CD4-positive, alpha-beta T cell treated with Interleukin-6 at 100 ng/mL for 8 hours (primary cell): ENCODE measurements at places on chromosomes 1 and 21.
A peak's percentile ranks its signal among the peaks of the same experiment; 100 is the strongest.

- no peak for DNase-seq
Observed at GRCh38 chr1:30737357-30738039, 14.1 kb upstream of the MATN1 start.

- no peak for DNase-seq
Observed at GRCh38 chr1:155513300-155513916, 49.2 kb downstream of the ASH1L start.

- DNase-seq = no peak
Observed at GRCh38 chr1:54710434-54710833, 5.2 kb upstream of the TTC4 start.

DNA sequence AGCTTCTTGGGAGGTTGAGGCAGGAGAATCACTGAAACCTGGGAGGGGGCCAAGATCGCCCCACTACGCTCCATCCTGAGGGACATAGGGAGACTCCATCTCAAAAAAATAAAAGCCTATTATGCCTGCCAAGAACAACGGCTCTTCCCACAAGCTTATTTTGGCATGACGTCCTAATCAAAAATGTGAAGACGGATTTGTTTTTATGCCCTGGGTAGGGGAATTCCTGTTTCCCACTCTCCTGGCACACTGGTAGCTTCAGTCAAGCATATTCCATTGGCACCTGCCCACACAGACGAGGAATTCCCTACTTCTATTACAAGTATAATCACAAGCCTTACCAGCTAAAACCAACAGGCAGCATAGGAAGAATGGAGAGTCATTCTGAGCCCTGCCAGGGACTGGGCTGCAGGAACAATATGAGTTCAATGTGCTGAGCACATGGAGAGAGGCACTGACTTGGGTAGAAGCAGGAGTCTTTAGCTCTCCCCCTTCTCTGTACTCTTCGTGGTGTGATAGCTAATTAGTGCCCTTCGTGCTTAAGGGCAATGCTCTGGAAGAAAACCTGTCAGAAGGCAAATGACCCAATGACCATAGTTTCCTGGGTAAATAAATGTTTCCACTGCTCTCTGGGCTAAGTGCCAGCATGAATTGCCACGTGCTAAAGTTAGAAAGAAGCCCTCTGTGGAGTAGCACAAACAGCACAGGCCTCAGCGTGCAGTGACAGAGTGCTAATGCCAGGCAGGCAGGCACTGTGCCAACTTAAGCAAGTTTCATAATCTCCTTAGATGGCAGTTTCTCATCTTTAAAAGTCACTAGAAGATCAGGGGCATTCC, 16.8 kb downstream of the TNFSF4 start:
- DNase-seq = no peak

GRCh38 chr21:29368906-29369305, 70.2 kb downstream of the BACH1 start:
- no peak for DNase-seq

DNA sequence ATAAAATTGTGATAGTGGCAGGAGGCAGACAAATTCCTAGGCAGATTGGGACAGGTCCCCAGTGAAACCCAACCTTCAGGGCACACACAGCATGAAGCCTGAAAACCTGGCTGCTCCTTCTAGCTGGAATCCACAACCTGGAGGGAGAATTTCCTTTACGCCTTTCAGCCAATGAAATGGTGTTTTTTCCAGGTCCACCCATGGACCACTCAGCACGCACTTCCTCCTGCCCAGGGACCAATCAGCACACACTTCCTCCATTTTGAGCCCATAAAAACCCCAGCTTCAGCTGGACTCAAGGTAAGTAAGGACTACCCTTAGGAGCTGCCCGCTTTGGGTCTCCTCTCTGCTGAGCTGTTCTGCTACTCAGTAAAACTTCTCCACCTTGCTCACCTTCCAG, 120.1 kb downstream of the AKT3 start:
- no peak for DNase-seq

DNA sequence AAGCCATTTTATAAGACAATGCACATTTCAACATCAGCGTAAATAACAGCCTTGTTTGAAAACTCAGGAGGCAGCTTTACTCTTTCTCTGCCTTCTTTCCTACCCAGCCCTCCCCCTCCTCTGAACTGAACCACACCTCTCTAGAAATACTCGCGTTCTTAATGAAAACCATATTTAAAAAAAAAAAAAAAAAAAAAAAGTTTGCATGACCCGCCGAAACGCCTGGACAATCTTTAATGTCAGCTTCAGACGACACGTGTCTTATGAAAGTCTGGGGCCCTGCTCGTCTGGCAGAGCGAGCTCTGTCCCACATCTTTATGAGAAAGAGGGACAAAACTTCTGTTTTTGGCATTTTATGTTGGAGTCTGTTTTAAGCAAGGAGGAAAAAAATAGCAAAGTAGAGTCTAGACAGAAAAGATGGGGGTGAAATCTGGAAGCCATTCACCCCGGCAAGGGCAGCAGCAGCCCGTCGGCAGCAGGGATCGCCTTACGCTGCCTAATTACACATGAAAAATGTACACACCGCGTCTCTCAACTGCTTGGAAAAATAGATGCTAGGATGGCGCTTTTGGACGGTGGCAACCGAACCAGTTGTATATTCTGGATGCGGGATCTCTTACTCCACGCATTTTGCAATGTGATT, 130.4 kb upstream of the ETS2 start:
- DNase-seq = no peak

DNA sequence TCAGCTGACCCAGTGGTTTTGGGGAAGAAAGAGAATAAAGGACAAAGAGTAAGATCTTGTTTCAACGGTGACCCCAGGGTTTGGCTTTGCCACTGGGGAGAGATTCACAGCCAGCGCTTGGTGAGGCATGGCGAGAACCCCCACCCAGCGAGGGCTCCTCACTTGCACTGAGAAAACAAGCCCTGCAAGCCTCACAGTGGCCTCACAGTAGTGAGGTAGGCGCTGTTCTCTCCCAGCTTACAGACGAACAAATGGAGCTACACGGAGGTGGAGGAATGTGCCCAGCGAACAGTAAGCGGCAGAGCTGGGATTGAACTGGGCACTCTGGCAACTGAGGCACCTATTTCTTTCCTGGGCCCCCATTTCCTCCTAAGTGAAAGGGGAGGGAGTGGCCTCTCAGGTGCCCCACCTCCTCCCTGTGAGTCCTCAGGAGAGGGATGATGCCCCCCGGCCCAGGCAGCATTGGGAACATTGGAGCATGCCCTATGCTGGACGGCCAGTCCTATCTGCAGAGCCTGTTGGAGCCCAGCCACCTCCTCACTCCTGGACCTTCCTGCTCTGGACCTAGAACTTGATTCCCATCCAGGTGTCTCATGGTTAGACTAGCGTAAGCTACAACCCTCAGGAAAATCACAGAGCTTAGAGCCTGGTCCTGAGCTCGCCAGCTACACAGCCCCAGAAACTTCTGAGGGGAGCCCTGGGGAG, 73.4 kb upstream of the EDN2 start:
- DNase-seq = no peak

DNA sequence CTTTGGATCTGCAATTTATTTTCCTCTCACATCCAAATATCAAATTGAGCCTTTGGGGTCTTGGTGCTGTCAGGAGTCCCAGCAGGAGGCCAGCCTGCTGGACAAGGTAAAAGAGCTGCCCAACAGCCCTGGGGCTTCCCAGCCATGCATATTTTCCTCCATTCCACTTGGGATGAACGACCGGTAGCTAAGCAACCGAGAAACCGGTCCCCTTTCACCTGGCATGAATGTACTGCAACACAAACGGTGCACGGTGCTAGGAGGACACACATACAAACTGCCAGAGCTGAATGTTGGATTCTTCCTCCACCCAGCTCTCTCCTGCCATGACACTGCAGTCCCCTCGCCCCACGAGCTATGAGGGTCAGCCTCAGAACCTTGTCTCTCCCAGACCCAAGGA, 42.7 kb downstream of the BCAR3 start:
- DNase-seq = no peak

DNA sequence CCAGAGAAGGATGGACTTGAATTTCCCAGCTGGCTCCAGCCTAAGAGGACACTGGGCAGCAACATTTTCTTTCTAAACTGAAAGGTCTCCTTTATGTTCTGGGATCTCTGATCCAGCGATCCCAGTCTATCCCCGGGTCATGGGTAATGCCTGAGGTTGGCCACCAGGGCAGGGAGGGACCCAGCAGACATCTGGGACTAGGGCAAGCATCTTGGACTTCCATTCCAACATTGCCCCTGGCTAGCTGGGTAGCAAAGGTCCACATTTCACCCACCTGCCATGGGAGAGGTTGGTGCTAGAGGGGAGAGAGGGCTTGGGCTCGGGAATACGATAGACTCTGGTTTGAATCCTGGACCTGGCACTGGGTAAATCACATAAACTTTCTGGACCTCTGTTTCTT, 84.6 kb downstream of the LRRN2 start:
- no peak for DNase-seq

- no peak for DNase-seq
Observed at GRCh38 chr1:197890936-197891335, 11.5 kb upstream of the C1orf53 start.

GRCh38 chr1:58805716-58806571, 22.1 kb upstream of the JUN start:
- no peak for DNase-seq

DNA sequence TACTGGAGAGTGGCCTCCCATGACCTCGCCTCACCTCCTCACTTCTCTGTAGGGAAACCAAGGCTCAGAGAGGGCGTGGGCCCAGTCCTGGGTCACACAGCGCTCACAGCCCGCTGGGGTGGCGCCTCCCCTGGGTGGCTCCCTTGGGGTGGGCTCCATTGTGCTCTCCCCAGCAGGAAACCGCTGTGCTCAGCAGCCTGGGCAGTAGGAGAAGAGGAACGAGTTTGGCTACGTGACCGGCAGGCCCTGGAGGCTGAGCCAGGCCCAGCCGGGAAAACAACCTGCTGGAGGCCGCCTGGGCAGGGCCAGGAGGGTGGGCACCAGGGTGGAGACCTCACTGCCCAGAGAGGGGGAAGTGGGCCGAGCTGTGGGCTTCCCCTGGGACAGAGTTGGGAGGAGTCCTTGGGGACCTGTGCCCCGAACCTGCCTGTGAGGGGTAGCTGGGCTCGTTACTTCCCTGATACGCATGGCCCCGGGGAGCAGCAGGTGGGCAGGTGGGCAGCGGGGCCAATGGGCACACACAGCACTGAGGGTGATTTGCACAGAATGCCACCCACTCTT, 15.0 kb upstream of the FAM131C start:
- DNase-seq = no peak

- peak; percentile 61 for DNase-seq
Observed at GRCh38 chr1:107782217-107782845, 182.6 kb downstream of the VAV3 start.

DNA sequence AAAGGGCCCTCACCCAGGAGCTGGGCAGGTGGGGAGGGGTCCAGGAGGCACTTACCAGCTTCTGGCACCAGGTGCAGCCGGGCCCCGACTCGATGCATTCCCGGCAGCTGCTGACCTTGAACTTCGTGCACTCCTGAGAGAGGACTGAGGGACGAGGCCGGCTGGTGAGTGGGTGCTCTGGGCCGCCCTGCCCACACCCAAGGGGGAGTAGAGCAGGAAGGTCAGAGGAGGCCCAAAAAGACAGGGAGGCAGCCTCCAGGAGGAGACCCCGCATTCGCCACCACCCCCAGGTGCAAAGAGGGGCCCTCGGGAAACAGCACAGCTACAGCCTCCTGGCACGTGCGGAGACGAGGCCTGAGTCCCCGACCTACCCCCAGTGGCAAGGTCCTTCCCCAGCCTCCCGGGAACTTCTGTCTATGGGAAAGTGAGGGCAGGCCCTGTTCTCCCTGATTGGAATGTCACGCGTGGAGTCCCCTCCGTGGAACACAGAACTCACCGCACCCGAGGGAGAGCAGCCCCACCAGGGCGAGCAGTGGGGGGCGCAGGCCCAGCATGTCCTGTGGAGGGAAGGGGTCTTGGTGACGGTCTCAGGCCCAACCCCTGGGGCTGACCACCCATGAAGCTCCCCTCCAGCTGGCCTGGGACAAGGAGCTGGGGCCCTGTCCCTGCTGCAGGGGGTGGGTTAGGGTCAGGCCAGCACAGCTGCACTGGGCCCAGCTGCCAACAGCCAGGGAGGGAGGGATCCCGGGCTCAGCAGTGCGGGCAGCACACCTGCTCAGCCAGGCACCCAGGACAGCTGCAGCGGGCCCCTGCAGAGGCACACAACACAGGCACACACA, 10.3 kb downstream of the ITGB2 start:
- no peak for DNase-seq
